Left colon (tissue), 2 donors: ENCODE measurements at places on chromosomes 7 and 10. TPM values are rescaled to one million over a fixed set of nuclear protein-coding genes. Genes with fewer than 3 reads are reported as not detected.

The HOXA10 gene
- 23.4 TPM for total RNA-seq

The AGMO gene
- 0.37 TPM for total RNA-seq

DNA sequence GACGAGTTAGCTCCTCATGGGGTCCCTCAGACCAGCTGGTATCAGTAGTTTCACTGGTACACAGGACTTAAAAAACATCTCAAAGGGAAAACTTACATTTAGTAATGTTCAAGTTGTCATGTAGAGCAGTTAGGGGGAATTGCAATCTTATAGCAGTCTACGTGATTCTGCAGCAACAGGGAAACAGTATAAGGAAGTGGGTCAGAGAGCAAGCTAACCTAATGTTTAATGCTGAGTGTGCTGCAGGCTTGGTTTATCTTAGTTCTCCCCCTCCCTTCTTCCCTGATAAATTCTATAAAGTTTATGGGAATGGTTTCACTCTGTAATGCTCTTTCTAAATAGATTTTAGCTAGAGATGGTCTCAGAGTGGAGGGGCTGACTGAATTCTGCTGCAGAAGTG, 11.3 kb downstream of the SPAM1 start:
- no peak for DNase-seq

- DNase-seq = peak; percentile 63
Measured at GRCh38 chr7:129612112-129613015, 844 bp downstream of the NRF1 start.

- no peak for DNase-seq
Measured at GRCh38 chr7:76086070-76086469, 38.2 kb downstream of the MDH2 start.
